GDM1 (cell line): ENCODE measurements at places on chromosomes 12 and 14.

DNA sequence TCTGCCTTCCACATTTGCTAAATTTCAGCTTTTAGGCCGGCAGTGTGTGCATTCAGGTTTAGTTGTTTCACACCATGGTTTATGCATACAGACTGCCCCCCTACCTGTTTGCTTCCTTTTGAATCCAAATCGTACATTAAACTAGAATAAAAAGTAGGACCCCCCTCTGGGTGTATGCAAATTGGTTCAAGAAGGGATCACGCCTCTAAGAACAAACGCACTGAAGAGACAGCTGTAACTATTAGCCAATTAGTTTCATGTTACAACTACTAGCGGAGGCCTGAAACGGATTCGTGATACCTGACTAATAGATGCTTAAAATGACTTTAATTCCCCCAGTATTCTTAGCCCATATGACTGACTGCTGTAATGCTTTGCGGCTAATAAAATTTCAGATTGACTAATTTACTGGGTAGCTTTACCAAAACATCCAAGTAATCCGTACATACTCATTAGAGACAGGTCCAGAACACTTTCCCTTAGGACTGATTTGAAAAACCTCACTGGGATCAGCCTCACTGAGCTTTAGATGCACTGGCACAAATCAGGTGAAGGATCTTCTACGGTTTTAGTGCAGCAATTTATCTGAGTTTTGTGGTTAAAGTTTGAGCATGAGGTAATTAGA lies 411.8 kb downstream of the NPAS3 start:
- DNase-seq, result no peak

GRCh38 chr14:80946797-80947196 lies 5.3 kb upstream of the CEP128 start:
- DNase-seq, result no peak

- DNase-seq, result no peak
Measured at GRCh38 chr12:105986779-105987684, 151.7 kb downstream of the NUAK1 start.

DNA sequence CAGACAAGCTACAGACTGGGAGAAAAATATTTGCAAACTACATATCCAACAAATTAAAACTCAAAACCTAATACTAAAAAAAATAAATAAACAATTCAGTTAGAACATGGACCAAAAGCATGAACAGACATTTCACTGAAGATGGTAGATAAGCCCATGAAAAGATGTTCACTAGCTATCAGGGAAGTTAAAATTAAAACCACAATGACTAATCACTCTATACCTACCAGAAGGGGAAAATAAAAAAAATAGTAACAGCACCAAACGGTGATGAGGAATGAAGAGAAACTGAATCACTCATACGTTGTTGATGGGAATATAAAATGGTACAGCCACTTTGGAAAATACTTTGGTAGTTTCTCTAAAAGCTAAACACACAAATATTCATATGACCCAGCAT lies 31.1 kb upstream of the DHRS7 start:
- no peak for DNase-seq

GRCh38 chr12:52204931-52205505 lies 13.2 kb upstream of the KRT80 start:
- no peak for DNase-seq

DNA sequence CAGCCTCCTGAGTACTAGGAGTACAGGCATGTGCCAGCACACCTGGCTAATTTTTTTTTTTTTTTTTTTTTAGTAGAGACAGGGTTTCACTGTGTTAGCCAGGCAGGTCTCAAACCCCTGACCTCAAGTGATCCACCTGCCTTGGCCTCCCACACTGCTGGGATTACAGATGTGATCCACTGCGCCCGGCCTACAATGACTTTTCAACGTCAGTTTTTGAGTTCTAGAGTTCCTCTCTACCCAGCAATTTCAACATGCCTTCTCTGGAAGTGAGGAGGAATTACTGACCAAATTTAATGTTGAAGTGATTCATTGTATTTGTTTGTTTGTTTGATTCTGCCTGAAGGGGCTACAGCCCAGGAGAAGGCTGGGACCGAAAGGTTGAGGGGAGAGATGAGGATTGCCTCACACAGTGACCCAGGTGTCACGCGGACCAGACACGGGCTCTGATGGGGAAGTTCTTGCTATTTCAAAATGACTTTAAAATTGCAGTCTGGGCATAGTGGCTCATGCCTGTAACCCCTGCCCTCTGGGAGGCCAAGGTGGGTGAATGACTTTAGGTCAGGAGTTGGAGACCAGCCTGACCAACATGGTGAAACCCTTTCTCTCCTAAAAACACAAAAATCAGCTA lies 8.6 kb upstream of the DENR start:
- no peak for DNase-seq

DNA sequence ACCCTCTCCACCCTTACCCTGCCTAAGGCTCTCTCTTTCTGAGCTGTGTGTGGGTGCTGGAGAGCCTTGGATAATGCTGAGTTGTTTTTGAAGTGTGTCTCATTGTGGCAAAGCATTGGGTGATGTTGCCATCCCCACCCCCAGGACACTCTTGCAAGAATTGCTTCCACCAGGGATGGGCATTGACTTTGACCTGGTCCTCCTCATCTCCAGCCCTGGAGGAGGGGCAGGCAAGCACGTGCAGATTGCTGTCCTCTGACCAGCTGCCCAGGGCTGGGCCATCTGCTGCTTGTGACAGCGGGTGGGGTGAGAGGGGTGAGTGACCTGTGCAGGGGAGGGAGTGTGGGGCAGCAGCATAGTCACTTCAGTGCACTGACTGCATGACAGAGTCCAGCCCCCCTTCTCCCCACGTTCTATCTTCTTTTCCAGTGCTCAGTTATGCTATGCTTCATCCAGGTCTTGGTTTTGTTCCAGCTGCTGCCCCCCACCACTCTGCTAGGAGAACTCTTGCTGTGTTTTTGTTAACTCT lies 26.2 kb downstream of the SUSD6 start:
- no peak for DNase-seq

- DNase-seq, result no peak
Measured at GRCh38 chr12:82968631-82969367, 282.1 kb downstream of the TMTC2 start.

DNA sequence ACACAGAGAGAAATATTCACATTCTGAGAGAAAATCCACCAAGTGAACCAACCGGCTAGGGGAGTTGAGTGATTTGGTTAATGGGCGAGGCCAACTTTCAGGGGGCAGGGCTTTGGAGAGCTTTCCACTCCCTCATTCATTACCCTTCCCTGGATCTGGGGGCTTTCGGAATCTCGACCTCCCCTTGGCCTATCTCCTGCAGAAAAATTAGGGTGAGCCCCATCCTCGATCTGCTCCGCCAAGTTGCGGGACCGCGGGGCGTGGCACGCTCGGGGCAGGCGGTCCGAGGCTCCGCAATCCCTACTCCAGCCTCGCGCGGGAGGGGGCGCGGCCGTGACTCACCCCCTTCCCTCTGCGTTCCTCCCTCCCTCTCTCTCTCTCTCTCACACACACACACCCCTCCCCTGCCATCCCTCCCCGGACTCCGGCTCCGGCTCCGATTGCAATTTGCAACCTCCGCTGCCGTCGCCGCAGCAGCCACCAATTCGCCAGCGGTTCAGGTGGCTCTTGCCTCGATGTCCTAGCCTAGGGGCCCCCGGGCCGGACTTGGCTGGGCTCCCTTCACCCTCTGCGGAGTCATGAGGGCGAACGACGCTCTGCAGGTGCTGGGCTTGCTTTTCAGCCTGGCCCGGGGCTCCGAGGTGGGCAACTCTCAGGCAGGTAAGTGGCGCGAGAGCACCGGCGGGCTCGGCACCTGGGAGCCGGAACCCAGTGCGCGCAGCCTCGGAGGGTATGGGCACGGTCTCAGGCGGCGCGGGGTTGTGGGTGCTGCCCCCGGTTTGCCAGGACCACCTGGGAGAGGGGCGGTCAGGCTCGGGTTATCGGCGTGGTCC lies at the start of gene ERBB3:
TSS of gene ERBB3 (plus strand) at position 443 of the 833 bp plus-strand sequence. CDS start at position 579, 136 bp downstream.
- DNase-seq, result no peak

GRCh38 chr14:37474191-37474590 lies 120.9 kb downstream of the FOXA1 start:
- DNase-seq, result no peak

GRCh38 chr14:81007131-81007530 lies 51.7 kb downstream of the TSHR start:
- DNase-seq, result no peak

DNA sequence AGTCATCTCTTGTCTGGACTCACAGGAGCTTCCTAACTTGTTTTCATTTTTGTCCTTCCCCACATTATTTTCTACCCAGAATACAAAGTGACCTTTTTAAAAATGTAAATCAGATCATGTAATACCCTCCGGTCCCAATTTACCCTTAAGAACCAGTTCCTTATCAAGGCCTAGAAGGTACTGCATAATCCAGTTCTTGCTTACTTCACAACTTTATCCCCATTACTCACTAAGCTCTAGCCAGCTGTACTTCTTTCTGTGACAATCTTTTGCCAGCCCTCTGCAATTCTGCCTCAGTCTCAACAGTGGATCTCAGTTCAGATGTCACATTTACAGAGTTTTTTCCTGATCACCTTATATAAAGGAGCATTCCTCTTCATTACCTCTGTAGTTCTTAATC lies 11.6 kb downstream of the RAP1B start:
- DNase-seq, result no peak

DNA sequence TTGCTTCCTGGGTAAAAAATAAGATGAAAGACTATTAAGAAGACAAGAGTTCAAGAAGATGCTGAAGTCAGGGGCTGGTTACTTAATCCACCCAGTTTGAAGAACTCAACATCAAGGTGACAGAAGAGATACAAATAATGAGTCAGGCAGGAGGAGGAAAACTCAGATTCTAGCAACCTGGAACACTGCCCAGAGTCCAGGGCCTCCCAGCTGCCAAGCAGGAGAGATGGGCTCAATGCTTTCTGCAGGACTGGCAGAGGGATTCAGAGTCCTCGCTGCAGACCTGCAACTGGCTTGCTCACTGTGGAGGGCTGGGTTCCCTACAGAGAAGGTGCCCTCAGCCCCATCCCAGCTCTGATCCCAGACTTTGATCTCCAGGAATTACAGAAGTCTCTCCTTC lies 28.6 kb upstream of the CEBPE start:
- no peak for DNase-seq

DNA sequence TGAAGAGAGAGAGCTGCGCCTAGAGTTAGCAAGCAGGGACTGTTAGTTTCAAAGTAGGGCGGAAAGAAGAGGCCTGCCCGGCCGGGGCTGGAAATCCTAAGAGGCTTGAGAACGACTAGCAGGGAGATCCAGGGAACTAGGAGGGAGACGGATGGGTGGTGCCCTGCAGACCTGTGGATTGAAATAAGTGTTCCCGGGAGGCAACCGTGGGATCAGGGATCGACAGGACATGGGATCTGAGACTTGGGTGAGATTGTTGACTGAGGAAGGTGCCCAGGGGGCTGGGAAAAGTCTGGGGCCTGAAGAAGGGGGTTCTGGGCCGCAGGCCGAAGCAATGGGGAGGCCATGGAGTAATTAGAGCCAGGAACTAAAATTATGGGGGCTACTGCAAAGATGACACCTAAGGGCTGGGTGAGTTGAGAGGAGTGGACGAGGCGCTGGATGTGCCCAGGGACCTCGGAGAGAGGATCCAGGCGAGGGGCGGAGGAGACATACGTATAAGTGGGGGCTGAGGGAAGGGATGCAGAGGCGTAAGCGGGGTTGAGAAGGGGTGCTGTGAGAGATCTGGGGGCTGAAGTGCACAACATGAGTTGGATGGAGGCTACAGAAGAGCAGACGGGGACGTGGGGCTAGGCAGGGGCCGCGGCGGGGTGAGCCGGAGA lies 635 bp downstream of the LTA4H start:
- DNase-seq, result no peak

- no peak for DNase-seq
Measured at GRCh38 chr14:75375983-75376382, 51.8 kb upstream of the JDP2 start.

- no peak for DNase-seq
Measured at GRCh38 chr12:74918291-74918690, 291.3 kb downstream of the KCNC2 start.

GRCh38 chr14:57848353-57848752 lies 17.5 kb downstream of the SLC35F4 start:
- DNase-seq, result no peak

DNA sequence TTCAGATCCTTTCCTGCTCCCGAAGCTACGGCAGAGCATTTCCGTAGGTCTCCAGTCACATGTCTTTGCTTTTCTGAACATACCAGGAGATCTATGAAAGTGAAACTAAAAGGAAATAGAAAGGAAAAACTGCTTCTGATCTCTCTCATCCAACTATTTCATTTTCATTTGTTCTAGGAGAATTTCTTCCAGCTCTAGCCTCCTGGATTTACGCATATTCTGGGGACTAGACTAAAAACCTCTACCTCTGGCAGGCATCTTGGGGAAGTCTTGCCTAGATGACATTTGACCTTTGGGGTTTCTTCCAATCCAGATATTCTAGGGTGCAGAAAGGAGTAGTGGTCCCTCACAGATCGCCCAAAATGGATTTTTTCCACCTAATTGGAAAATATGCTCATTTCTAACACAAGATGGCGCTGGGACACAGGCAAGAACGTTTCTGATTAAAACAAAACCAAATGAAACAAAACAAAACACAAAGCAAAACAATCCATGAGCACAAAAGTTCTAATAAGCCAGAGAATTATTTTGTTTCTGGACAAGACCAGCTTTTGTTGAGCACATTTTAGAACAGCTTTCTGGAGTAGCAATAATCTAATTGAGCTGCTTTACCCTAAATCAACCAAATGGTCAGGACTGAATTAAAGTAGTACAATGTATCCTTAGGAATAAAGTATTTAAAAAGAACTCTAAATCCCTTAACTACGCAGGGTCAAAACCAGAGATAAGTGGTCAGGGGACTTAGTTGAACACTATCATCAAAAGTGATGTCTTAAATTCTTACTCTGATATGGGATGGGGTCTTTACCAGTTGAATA lies 12.3 kb upstream of the PARP11 start:
- peak; percentile 24 for DNase-seq

- DNase-seq, result no peak
Measured at GRCh38 chr14:74502236-74503019, 8.9 kb downstream of the ISCA2 start.

DNA sequence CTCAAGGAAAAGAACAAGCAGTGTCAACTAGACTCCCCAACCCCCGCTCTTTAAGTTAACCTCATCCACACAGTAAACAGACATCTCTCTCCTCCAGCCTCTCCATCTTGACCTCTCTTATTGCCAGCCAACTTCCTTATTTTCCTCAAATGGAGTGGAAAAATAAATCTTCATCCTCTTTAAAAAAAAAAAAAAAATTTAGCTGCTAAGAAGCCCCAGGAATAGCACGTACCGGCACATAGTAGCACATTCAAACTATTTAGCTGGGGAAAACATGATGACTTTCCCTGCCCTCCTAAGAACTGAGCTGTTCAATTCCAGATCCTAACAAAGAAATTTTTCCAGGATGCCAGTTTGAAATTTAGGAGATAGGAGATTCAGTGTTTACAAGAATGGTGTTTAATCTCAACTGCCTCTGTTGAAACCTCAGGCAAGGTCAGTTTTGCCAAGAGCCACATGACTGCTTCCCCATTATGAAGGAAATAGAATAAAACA lies 90.8 kb downstream of the EPS8 start:
- peak; percentile 45 for DNase-seq

DNA sequence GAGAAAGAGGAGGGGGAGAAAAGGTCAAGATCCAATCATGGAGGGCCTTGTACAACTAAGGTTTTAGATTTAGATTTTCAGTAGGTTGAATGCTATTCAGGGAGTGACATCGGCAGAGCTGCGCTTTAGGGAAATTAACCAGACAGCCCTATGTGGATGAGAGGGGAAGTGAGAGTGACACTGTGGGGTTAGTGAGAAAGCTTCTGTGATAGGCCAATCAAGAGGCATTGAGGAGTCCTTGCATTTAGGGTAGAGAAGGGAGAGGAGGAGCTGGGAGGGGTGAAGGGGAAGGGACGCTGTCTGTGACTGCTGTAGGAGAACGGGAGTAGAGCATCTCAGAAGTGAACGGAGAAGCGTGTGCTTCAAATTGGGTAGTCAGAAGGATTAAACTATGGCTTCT lies 3.4 kb downstream of the HSD17B6 start:
- peak; percentile 31 for DNase-seq
